ENCODE measurements at places on chromosomes 2 and 18. TPM values are rescaled to one million over a fixed set of nuclear protein-coding genes. Genes with fewer than 3 reads are reported as not detected.

Gene TRAF3IP1
- 4.7 TPM for total RNA-seq

Gene ATIC
- 57.2 TPM for total RNA-seq

Gene ANKRD30B
- not detected for total RNA-seq

Gene ERBB4
- not detected for total RNA-seq

Gene SEC11C
- total RNA-seq: 13.7 TPM

Gene DTNA
- total RNA-seq: 6.6 TPM

Gene TEKT4
- not detected for total RNA-seq

Gene MROH2A
- not detected for total RNA-seq

All from epithelial cell of alveolus of lung (primary cell).